NCI-H524 treated with DMSO at 0.1 percent for 48 hours (cell line): ENCODE measurements at places on chromosomes 2 and 18.

DNA sequence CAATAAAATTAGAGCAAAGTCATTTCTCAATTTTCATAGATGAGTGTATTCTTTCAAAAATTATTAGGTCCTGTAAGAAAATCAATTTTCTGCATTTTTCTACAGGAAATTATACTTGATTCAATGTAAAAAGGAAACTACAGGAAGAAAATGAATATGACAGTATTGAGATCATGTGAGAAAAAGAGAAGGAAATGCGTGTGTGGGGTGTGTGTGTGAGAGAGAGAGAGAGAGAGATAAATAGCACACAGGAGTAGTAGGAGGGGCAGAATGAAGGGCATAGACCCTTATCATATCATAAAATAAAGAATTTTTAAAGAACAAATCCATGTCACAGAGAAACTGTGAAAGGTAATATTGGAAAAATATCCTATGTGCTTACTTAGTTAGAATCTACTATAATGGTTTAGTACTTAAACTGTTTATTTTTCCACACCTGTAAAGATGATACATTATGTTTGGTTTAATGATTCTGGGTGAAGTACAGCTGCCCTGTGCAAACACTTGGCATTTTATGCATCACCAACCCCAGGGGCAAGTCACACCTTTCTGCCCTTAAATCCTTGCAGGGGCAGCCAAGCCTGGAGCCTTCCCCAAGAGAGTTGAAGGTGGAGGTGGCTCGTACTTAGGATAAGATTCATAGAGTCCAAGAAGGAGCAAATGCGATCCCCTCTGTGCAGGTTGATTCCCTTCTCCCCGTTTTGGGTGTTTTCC, 276.4 kb downstream of the TGIF1 start:
- DNase-seq: no peak

DNA sequence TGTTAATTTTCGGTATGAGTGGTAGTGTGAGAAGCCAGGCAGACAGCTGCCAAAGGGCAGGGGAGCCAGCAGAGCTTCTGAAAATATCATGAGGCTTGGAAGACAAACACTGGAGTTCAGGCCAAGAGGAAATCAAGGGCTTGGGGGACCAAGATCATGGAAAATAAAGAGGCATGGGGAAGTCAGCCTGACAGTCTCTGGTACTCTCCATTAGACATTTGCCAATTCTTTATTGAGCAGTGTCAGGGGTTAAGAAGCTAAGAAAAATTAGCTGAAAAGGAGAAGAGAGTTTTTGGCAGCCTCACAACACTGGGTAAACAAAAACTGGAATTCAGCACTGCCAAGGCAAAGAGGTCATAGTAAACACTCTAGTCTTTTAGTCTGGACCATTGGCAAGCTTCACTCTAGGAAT, 612.7 kb downstream of the EPHA4 start:
- no peak for DNase-seq

GRCh38 chr18:25100418-25100817, 251.5 kb downstream of the ZNF521 start:
- no peak for DNase-seq

- DNase-seq: no peak
Observed at GRCh38 chr2:102187496-102188150, 800 bp downstream of the IL1RL2 start.

DNA sequence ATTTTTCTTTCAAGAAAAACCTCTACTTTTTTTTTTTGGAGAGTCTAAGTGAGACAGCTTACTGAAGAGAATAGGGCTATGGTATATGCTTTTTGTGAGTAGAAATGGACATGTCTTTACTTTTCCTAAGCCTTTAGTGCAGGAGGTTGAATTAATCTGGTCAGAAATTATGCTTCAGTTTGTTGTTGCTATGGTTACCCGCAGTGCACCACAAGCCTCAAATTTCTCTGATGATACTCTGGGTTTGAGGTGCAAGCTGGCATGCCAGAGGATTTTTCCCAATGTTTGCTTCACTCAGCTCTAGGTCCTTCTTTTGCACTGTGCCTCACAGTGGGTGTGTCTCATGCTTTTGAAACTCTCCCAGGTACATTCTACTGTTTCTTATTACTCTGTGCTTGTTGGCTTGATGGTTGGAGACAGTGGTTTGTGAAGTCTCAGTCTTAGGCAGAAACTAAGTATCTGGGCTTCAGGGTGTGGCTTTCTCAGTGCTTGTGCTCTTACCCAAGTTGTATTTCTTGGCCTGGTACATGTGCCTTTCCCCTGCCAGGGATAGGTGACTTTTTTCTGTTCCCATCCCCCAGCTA, 278.3 kb downstream of the RBM43 start:
- DNase-seq: no peak

- no peak for DNase-seq
Observed at GRCh38 chr2:78431241-78431640, 594.3 kb upstream of the REG3G start.

DNA sequence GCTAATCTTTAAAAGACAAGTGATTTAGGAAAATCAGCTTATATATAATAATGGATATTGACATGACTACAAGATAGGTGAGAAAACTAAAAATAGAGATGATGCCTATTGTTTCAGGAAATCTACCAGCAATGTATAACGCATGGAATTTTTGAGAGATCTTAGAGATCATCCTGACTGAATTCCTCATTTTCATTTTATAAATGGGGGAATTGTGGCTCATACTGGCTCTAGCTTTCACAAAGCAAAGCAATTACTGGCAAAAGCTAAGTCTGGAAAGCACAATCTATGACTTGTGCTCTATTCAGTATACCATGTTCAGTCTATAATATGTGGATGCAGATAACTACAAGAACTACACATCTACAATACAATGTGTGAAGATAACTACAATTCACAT, 51.9 kb upstream of the FANCL start:
- DNase-seq: no peak

GRCh38 chr2:39403311-39403710, 33.8 kb downstream of the MAP4K3 start:
- DNase-seq: no peak

GRCh38 chr2:17282826-17283225, 235.4 kb downstream of the RAD51AP2 start:
- no peak for DNase-seq

- DNase-seq: no peak
Observed at GRCh38 chr18:45363196-45363595, 252.1 kb upstream of the SLC14A2 start.

DNA sequence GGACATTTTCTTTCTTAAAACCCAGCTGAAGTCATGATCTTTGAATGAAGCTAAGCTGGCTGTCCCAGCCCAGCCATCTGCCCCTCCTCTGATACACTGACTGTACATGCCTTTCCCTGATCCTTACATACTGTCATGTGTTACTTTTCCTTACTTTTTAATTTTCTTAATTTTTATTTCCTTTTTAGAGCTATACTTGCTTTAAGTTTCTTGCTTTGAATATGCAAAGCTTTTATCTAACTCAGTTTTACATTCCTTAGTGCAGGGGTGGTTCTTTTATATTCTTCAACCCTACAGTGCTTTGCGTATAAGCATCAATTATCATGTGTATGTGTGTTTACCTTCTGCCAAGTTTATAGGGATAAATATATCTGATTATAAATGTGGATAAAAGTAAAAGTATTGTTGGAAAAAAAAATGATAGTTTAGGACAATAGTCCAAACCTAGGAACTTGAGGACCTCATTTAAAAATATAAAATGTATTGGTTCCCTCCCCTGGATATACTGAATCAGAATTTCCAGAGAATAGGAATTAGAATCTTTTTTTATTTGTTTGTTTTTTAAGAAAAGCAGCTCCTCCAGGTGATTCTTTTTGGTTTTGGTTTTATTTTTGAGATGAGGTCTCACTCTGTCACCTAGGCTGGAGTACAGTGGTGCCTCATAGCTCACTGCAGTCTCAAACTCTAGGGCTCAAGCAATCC, 17.8 kb downstream of the DDX1 start:
- no peak for DNase-seq

DNA sequence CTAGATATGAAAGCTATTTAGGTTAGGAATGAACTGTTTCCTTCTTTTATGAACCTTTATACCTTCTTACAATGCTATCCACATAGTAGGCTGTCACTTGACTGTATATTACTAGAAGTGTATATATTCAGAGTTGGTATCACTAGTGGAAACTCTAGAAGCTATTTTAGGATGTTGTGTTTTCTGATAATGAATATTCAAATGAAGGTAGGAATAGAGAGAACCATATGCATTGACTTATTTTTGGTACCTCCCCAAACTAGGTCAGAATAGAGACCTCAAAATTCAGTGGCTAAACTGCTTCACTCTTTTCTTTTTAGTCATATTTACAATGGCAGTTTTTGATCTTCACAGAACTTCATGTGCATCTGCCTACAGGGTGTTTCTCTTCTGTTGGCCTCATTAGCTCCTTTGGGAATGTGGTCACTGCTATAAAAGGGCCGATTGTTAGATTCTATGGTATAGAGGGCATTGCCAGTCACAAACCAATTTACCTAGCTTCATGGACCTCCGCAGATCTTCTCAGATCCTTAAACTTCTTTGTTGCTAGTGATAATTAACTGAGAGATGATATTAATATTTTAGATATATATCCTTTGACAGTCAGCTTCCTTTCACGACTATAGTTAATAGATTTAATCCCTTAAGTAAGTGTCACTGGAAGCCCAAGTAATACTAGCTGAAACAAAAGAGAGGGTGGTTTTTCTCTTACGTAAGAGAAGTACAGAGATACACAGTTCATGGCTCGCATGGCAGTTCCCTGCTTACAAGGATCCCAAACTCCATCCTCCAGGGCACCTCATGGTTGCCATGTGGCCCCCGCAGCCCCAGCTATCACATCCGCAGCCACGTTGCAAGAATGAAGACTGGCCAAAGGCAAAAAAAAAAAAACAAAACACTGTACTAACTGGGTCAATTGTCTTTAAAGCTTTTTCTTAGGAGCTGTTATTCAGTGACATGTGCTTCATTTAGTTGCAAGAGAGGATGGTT, 61.0 kb downstream of the TSPYL6 start:
- no peak for DNase-seq

DNA sequence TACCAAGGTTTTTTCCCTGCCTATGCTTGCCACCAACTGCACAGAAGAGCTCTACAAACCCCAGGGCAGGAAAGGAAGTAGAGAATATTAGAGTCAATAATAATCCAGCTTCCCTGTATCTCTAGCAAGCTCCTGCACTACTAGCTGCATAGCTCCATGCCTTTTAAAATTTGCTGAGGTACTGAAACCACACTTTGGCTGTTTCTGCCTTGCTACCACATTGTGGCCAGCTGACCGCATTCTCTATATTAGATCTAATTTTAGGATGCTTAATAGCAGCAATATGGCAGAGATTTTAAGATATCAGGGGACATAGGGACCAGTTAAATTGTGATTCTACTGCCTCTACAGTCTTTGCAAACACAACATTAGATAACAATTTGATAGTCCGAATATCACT, 534.6 kb downstream of the MBD2 start:
- DNase-seq: no peak

GRCh38 chr2:34176693-34177092, 577.6 kb upstream of the FAM98A start:
- DNase-seq: no peak

DNA sequence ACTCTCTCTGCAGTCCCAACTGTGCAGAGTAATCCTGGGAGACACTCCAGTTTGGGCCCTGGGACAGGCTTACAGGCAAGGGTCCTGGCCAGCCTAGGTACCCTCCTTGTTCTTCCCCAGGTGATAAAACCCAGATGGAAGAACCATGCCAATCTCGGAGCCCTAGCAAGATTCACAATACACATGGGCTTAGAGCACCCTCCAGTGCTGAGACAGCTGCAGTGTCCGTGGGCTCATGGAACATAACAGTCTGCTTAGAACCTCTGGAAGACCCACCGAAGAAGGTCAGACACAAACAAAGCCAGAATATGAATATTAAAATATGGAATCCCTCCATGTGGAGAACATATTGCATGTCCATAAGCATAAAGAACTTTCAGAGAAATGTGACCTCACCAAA, 568.1 kb downstream of the KCNJ3 start:
- DNase-seq: no peak

GRCh38 chr2:11363868-11364564, 19.6 kb upstream of the ROCK2 start:
- no peak for DNase-seq

- DNase-seq: no peak
Observed at GRCh38 chr2:78811955-78812610, 213.4 kb upstream of the REG3G start.

GRCh38 chr2:5589183-5589582, 103.0 kb upstream of the SOX11 start:
- no peak for DNase-seq

DNA sequence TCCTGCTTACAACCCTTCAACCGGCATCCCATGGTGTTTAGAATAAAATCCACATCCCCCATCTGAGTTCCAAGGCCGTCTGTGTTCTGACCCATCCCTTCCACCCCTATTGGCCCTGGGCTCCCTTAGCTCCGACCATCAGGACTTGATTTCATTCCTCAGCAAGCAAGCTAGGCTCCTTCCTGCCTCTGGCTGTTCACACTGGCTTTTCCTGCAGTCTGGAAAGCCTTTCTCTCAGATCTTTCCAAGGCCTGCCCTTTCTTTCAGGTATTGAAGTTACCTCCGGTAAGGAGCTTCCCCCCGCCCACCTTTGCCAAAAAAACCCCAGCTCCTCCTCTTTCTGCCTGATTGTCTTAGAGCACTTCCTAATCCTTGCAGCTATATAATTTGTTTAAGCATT, 86.8 kb downstream of the CLIP4 start:
- DNase-seq: no peak

DNA sequence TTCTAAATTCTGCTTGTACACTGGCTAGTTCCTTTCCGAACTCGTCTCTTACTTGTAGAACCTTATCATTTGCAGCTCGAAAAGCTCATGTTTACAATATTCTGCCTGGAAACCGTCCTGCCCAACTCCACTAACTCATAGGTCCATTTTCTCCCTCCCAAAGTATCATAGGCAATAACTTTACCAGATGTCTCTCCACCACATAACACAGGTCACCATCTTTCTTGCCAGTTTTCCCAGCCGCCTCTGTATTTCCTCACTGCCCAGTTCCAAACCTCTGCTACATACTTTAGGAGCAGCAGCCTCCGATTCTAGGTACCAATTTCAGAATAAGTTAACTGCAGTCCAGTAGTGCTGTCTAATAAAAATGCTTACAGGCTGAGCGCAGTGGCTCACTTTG, 259.5 kb downstream of the GLI2 start:
- DNase-seq: no peak

DNA sequence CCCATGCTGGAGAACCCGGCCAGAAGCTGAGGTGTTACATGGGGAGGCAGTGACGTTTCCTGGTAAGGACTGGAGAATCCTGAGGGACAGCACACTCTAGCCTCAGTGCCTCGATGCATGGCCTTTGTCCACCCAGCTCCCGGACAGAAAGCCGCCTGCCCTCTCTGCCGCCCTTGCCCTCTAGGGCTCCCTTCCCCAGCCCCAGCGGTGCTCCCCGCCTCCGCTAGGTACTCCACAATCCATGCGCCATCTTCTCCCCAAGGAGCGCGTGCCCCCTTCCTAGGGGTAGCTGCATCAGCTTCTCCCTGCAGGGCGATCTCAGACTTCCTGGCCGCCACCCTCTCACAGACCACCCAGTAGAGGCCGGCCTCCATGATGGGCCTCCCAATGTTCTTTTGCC, 251.6 kb downstream of the TWIST2 start:
- no peak for DNase-seq

DNA sequence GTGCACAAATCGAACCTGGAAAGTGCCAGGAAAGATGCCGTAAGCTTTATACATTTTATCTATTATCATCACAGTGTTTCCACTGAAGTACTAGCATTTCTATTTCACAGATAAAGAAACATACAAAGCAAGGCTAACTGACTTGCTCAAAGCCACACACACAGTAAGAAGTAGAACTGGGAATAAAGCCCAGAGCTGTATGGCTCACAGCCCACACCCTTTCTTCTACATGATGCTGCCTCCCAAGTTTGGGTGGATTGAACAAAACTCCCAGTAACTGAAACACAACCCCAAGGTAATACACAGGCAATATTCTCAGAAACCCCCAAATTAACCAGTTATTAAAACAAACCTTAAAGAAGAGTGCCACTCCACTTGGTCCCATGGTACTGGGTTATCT, 11.2 kb downstream of the SAP130 start:
- DNase-seq: no peak
